Cardiac atrium fibroblast (primary cell): ENCODE measurements at places on chromosomes 12 and 14. TPM values are rescaled to one million over a fixed set of nuclear protein-coding genes. Genes with fewer than 3 reads are reported as not detected.

The B4GALNT3 gene
- 1.6 TPM in 1 of 2 replicates, not detected in the other for total RNA-seq

The KCNK10 gene
- not detected in 2 replicates for total RNA-seq

The DDN gene
- 0.32 TPM in 1 of 2 replicates, not detected in the other for total RNA-seq

The LAG3 gene
- total RNA-seq, result 0.16 TPM in 1 of 2 replicates, not detected in the other

The TIMELESS gene
- 4.2 and 4.4 TPM in 2 replicates for total RNA-seq

The SLC10A1 gene
- not detected in 2 replicates for total RNA-seq

The EMP1 gene
- 548 and 646 TPM in 2 replicates for total RNA-seq

The CLECL1 gene
- not detected in 2 replicates for total RNA-seq

The C1S gene
- 143 and 352 TPM in 2 replicates for total RNA-seq

The DPPA3 gene
- total RNA-seq, result not detected in 2 replicates

The HCAR3 gene
- total RNA-seq, result not detected in 2 replicates

The MYF5 gene
- not detected in 2 replicates for total RNA-seq

The KLRB1 gene
- total RNA-seq, result not detected in 2 replicates

The LMO3 gene
- 4.5 and 10.7 TPM in 2 replicates for total RNA-seq

The PRB3 gene
- not detected in 2 replicates for total RNA-seq

The SRRM4 gene
- not detected in 2 replicates for total RNA-seq

The EML1 gene
- 17.5 and 30.1 TPM in 2 replicates for total RNA-seq

The SPTLC2 gene
- total RNA-seq, result 13.7 and 14.6 TPM in 2 replicates

The GPR84 gene
- not detected in 2 replicates for total RNA-seq

The ERP27 gene
- total RNA-seq, result not detected in 2 replicates
